ENCODE measurements at places on chromosomes 12 and 14.

- H3K4me1 ChIP-seq = no peaks in the 10 kb centered on the region
- no peak overlapping the region for H3K27ac ChIP-seq
- no peaks in the 10 kb centered on the region for H3K36me3 ChIP-seq
- no peak overlapping the region for H3K4me3 ChIP-seq
- DNase-seq = no peak
Observed at GRCh38 chr14:76236172-76237130, 84.7 kb downstream of the GPATCH2L start.

- no peak overlapping the region for H3K27ac ChIP-seq
- H3K27me3 ChIP-seq = no peaks in the 10 kb centered on the region
- H3K4me3 ChIP-seq = no peak overlapping the region
- no peaks in the 10 kb centered on the region for H3K4me1 ChIP-seq
Observed at GRCh38 chr12:76444408-76444984, 96.3 kb upstream of the BBS10 start.

DNA sequence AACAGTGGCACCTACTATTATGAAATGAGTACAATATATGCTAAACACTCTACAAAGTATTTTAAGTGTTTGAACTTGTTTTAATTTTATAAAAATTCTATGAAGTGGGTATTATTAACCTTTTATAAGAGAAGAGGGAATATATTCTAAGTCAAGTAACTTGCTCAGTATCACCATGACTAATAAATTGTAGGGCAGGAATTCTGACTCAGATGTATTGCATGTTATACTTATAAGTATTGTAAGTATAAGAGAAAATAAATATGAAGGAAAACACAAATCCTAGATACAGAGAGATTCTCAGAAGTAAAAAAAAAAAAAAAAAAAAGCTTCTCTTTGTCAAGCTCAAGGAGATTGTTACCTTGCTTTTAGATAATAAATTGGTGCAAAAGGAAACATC lies 893.2 kb downstream of the SLC16A7 start:
- no peaks in the 10 kb centered on the region for H3K27me3 ChIP-seq
- no peak for DNase-seq
- no peak overlapping the region for H3K4me3 ChIP-seq
- H3K4me1 ChIP-seq = no peaks in the 10 kb centered on the region
- no peak overlapping the region for H3K27ac ChIP-seq

- no peak overlapping the region for H3K4me3 ChIP-seq
- no peaks in the 10 kb centered on the region for H3K36me3 ChIP-seq
- no peaks in the 10 kb centered on the region for H3K27me3 ChIP-seq
- H3K27ac ChIP-seq = no peak overlapping the region
- DNase-seq = no peak
- H3K4me1 ChIP-seq = peaks cover 9% of the 10 kb centered on the region
Observed at GRCh38 chr12:32587581-32588495, 91.3 kb upstream of the DNM1L start.

DNA sequence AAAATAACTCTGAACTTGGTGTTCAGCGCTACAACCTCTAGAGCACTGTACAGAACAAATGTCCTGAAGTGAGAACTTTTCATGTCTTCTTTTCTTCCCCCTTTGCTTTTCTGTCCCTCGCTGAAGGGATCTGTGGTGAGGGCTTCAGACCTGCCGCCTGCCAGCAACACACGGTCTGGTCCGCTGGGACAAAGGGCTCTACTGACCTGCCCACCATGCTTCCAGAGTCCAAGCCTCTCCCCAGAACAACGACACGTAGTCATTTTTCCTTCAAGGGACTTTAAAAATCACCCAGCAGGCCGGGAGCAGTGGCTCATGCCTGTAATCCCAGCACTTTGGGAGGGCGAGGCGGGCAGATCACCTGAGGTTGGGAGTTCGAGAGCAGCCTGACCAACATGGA lies 140.4 kb downstream of the EFCAB11 start:
- H3K27ac ChIP-seq = no peak overlapping the region
- no peaks in the 10 kb centered on the region for H3K4me1 ChIP-seq
- DNase-seq = no peak
- H3K4me3 ChIP-seq = no peak overlapping the region

Data from naive thymus-derived CD4-positive, alpha-beta T cell (primary cell).